ENCODE measurements at places on chromosomes 12 and 14.

- DNase-seq, result peak; percentile 67
Measured at GRCh38 chr14:56422703-56423213, 156.8 kb upstream of the TMEM260 start.

DNA sequence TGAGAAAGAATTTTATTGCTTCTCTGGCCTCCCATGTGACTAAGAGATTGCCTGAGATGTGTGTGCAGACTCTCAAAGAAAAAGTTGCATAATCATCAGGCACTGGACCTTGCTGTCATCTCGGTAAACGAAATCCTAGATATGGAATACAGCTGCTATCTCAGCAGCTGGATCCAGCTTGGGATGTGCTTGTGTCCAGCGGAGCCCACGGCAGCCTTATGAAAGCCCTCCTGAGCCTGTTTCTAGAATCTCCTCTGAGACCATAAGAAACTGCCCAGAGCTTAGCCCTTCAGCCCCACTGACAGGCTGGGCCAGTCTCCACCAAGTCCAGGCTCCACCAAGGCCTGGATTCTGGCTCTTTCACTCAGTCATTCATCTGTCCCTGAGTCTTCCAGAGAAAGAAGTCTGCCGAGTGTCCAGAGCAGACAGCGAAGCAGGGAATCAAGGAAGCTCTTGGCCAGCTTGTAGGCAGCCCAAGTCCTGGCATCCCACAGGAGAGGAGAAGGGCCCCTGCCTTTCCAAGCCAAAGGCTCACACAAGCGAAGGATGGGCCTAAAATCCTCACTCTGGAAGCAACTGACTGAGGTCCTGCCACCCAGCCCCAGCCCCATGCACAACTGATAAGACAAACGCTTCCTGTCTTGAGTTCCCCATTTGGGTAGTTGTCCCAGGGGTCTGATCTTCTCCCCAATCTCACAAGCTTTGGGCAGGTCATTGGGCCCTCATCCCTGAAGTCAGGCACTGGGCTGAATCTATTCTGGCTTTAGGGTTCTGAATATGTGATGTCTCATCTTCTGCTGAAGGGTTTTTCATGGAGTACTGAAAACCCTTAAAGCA, 97.8 kb downstream of the SEC23A start:
- DNase-seq, result no peak

DNA sequence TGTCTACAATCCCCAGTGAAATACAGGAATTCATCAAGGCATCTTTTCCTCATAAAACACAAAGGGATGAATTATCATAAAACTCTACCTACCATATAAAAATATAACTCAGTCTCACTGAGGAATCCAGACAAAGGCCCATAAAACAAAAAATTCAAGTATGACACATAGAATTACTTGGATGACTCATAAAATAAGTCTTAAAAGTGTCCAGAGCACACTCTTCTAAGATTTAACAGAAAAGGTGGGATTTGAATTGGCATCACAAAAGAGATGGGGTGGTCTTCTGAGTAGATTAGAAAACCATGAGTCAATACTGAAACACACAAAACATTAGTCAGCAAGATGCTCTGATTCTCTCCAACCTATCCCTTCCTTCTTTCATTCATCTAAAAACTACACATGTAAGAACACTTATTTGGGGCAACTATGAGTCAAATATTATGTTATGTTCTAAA, 202.7 kb upstream of the GARIN6 start:
- no peak for DNase-seq

GRCh38 chr14:93676416-93676958, 111.8 kb downstream of the PRIMA1 start:
- DNase-seq, result no peak

GRCh38 chr12:85005615-85006014, 30.5 kb downstream of the TSPAN19 start:
- DNase-seq, result no peak

GRCh38 chr14:50704454-50705010, 36.4 kb upstream of the SAV1 start:
- no peak for DNase-seq

DNA sequence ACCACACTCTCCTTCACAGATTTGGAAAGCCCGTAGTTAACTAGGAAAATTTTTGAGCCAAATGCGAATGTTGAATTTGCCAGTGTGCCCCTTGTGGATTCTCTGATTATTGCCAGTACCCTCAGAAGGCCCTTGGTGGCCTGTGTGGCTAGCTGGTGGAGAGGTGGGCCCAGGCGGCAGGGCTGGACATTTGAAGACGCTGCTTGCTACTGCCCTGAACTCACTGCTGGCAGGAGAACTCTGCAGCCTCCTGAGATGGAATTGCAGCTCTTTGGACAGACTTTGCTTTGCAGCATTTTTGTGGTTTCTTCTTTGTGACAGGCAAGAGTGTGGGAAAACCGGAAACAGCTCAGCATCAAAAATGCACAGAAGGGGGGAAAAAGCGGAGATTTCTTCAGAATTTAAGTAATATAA, 97.6 kb downstream of the TGFB3 start:
- peak; percentile 32 for DNase-seq

DNA sequence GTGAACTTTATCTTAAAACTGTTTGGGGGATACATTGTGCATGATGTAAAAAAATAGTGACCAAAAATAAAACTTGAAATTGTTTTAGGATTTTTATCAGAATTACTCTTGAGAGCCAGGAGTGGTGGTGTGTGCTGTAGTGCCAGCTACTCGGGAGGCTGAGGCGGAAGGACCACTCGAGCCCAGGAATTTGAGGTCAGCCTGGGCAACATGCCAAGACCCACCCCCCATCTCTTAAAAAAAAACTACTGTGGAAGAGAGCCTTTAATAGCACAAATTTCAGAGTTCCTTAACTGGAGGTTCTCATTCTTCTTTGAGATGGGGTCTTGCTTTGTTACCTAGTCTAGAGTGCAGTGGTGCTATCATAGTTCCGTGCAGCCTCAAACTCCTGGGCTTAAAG, 21.5 kb downstream of the CPSF2 start:
- no peak for DNase-seq

DNA sequence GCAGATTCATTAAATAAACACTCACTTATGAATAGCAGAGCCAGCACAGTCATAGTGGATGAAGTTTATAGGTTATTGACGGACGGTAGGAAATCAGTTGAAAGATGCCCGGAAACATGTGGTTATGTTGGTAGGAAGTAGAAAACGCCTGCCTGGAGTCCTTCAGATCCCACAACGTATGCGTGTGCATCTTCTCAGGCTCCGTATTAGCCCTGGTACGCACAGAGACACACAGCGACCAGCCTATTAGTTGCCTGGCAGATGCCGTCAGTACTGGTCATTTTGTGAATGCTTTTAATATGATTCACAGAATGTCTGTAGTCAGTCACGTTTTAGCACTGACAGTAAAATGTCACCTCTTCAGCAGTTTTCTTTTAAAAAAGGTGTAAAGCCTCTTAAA, 196.4 kb downstream of the RGS6 start:
- no peak for DNase-seq

DNA sequence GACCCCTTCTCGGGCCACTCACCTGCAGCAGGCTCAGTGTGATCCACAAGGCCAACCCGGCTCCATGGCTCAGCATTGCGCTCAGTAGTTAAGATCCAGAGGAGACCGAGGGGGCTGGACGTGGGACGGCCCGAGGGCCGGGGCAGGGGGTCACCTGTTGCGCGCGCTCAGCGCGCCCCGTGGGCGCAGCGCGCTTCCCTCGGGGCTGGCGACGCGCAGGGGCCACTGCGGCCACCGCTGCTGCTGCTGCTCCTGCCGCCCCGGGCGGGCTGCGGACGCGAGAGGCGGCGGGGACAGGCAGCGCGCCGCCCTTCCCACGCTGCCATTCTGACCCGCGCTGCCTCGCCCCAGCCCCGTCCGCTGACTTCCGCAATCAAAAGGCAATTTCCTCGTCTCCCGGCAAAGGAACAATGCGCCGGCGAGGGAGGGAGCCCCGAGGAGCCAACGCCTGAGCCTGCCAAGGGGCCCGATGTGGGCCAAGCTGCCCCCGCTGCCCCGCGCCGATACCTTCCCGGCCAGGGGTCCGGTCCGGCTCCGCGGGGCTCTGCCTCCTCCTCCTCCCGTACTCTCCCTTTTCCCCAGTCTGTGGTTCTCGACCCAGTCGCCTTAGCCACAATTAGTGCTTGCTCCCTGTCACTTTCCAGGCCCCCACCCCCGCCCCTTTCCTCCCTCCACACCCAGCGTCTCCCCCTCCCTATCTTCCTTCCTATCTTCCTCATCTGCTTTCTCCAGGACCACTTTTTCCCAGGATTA, 27.3 kb downstream of the PTPRB start:
- peak; percentile 39 for DNase-seq

DNA sequence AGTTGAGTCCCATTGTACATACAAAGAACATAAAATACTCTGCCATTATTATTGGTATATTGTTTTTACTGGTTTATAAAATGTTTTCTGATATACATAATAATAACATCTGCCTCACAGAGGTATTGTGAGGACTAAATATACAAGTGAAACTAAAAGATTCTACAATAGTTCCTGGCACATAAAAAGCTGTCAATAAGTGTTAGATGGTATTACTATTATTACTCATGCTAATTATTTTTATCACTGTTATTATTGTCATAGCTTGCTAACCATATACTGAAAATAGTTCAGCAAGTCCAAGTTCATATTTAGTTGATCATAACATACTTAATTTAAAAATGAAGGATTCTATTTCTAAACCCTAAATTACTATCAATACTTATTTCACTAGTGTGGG, 34.4 kb downstream of the BTG1 start:
- no peak for DNase-seq

GRCh38 chr12:107884769-107885694, 110.5 kb downstream of the ASCL4 start:
- DNase-seq, result peak; percentile 68

- DNase-seq, result no peak
Measured at GRCh38 chr14:21964180-21964579, 290.6 kb upstream of the OR4E1 start.

GRCh38 chr12:18864900-18865561, 127.1 kb downstream of the CAPZA3 start:
- DNase-seq, result no peak

DNA sequence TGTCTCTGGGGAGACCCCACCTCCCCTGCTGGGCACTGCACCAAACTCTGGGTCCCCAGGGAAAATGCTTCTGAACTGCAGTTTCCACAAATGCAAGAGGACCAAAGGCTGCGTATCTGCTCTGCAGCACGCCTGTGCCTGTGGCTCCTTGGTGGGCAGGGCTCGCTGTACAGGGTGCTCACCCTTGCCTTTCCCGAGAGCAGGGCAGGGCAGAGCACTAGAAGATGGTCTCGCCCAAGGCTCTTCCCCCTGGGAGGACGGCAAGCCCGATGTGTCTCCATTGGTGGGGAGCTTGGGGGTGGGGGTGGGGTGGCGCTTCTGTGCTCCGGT, 175.3 kb upstream of the RTL1 start:
- no peak for DNase-seq

- DNase-seq, result no peak
Measured at GRCh38 chr14:76191297-76191696, 39.6 kb downstream of the GPATCH2L start.

GRCh38 chr14:92513966-92514843, 624 bp downstream of the RIN3 start:
- DNase-seq, result peak; percentile 32

GRCh38 chr12:111635524-111635923, 36.4 kb upstream of the ATXN2 start:
- DNase-seq, result no peak

GRCh38 chr12:65648461-65648860, 175.8 kb upstream of the HMGA2 start:
- no peak for DNase-seq

DNA sequence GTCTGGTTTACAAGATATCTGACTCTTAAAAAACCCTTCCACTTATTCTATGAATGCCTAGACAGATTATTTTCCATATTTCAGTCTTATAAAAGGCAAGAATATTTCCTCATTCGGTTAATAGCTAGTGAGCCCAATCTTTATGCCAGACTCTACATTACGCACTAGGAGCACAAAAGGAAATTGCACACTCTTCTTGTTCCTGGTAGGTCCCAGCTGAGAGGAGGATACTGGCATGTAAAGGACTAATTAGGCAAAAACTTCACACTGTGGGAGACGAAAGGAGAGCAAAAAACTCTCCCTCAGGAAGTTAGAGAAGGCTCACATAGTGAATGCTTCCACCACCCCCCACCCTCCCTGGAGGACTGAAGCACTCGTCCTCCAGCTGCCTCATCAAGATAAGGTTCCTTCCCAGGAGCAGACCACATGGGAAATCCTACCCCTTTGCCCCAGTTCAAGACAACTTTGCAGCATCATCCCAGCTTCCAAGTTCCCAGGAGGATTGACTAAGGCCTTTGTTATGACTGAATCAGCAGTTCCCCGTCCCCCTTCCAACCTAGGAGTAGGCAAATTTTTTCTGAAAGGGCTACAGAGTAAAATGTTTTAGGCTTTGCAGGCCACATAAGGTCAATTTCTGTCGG, 14.5 kb downstream of the CAPZA3 start:
- DNase-seq, result no peak

DNA sequence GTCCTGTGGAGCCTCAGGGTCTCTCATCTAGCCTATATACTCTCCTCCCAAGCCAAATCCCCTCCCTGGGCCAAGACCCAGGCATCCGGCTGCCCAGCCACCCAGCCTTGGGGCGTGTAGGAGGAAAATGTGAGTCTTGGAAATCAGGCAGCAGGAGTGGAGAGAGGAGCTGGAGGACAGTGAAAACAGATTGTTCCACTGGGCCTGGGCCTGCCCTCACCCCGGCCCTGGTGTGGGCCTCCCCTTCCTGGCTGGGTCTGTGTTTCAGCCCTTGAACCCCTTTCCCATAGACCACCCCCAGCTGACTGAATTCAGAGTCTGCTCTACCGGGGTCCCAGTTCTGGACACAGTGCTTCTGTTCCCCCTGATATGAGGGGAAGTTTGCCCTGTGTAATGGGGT, 6.7 kb downstream of the ITGA5 start:
- DNase-seq, result no peak

- DNase-seq, result no peak
Measured at GRCh38 chr12:42550800-42551199, 38.7 kb downstream of the PRICKLE1 start.

DNA sequence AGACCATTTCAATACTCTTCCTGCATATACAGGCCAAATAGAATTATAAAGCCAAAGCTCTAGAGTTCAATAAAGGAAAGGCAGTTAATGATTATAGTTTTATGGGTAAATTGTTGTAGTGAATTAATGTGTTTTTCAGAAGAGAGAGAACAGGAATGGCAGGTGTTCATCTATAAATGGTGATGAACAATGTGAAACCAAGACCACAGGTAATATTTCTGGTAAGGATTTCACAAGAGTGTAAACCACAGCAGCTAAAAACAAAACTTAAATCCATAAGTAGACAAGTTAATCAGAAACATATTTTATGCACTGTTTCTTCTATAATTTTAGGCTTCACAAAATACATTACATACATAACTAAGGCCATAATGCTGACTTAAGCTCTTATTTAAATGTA, 204.4 kb downstream of the SYT1 start:
- DNase-seq, result no peak

- no peak for DNase-seq
Measured at GRCh38 chr12:30580344-30580743, 115.3 kb downstream of the IPO8 start.

DNA sequence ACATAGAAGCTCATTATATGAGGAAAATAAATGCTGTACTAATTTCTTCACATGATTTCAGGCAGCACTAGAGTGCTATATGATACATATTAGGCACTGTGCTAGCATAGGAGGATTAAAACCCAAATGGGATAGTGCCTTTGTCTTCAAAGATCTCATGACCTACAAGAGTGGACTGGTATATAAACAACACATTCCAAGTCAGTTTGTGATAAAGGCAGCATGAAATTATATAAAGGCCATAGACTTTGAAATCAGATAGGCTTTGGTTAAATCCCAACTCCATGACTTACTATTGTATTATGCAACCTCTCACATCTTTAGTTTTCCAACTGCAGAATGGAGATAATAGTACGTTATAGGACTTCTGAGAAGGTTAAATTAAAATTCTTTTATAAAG, 179.7 kb downstream of the RAD51B start:
- no peak for DNase-seq
